ENCODE measurements at places on chromosomes 4 and X.

- no peak for DNase-seq
Measured at GRCh38 chrX:100625985-100626491, 10.6 kb downstream of the TSPAN6 start.

DNA sequence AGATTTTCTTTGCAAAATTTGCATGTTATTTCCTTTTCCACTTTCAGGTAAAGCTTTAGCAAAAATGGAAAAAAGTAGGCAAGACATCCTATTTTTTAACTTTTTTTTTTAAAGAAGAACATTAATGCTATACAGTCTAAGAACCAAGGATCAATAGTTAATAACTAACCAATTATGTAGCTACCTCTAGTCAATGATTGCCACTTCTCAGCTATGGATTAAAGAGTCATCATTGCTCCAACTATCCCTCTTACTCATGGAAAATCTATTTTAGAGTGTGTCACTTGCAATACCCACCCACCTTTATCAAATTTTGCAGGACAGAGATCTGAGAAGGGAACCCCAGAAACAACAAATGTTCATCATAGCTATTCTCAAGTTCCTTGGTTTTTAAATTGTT lies 223.1 kb downstream of the ANK2 start:
- no peak for DNase-seq

DNA sequence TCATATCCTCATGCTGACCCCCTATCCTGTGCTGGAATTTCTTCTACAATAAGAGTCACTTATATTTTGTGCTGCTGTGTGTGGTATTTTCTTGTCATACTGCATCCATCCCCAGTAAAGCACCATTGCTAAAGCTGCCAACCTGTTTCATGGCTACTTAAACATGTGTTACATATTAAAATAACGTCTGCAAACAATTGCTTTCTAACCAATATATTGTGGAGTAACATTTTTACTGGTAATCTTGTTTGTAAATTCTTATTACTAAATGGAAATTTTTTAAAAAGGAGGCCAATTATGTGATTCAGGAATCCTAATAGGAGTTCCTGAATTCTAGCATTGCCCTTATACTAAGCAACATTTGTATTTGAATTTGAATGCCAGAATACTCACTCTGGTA lies 160.3 kb upstream of the VEGFC start:
- DNase-seq = no peak

DNA sequence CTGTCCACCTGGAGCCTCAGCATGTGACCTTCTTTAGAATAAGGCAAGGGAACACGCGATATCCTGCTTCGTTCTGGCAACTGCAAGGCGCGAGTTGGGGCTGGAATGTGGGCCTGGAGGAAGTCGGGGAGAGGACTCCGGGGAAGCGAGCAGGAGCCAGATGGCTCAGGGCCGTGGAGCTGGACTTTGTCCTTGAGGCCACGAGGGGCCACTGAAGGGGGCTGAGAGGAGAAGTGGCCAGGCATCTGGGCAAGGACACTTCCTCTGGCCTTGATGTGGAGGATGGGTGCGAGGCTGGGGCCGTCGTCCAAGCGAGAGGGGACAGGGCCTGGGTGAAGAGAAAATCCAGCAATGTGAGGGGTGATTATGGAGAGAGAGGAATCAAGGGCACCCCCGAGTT lies 12.2 kb upstream of the DUSP9 start:
- no peak for DNase-seq

DNA sequence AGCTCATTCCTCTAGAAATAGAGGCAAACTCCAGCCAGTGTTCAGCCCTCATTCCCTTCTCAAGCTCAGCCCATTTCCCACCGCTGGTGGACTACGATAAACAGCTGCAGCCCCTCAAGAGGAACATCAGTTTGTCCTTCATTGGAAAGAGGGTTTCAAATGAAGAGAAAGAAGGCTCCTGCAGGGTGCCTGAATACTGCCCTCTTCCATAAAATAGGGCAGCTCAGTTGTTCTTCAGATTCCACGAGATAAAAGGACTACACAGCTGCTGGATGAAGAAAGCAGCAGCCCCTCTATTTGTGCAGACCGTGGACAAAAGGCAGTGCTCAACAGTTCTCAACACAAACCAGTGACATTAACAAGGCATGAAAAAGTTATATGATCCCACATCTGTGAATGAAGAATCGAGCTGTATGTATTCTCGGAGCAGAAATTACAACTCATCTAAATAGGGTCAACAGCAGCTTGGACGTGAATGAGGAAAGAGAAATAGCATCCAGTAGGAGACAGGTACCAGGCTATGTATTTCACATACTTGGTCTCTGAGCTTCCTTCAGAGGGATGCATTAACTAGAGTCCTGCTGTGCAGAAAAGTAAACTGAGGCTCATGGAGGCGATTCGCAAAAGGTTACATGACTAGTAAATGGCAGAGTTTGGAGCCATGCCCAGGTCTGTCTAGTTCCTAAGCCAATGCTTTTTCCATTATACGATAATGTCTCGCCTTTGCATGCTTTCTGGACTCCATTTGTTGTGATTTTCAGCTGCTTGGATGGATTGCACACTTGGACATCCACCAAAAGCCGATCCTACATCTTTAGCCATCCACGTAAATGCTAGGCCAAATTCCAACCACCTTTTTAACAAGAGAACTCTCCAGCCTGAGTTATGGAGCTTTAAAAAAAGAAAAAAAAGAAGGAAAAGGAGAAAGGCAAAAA lies 301.2 kb upstream of the PPARGC1A start:
- no peak for DNase-seq

- no peak for DNase-seq
Measured at GRCh38 chr4:74056114-74056857, 17.8 kb upstream of the CXCL3 start.

DNA sequence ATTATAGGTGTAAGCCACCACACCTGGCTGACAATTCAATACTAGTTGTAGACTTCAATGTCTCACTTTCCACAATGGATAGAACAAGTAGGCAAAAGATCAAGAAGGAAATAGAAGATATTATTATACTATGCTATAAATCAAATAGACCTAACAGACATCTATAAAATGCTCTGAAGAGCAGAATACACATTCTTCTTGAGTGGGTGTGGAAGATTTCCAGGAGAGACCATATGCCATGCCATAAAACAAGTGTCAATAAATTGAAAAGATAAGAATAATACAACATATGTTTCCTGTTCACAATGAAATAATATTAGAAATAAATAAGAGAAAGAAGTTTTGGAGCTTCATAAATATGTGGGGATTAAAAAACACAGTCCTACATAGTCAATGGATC lies 179.3 kb upstream of the AMOT start:
- DNase-seq = no peak

GRCh38 chr4:155234206-155234605 lies 25.8 kb downstream of the NPY2R start:
- no peak for DNase-seq

GRCh38 chrX:15843960-15844359 lies 10.7 kb downstream of the AP1S2 start:
- DNase-seq = no peak

- DNase-seq = no peak
Measured at GRCh38 chrX:111308039-111308438, 37.8 kb upstream of the CAPN6 start.

DNA sequence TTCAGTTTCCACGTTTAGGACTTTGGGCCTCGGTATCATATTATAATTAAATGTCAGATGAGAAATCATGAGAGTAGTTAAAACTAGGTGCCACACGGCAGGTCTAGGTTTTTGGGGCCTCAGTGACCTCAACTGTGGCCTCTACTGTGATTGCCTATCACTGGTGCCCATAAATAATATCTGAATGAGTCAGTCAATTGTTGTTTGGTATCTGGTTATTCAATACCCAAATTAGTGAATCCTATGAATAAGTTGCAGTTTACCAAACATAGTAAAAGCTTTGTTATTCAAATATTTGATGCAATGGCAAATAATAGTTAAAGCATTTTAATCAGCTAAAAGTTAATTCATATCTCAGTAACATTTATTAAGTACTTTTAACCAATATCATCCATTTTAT lies 188.8 kb downstream of the PPP3CA start:
- DNase-seq = no peak

DNA sequence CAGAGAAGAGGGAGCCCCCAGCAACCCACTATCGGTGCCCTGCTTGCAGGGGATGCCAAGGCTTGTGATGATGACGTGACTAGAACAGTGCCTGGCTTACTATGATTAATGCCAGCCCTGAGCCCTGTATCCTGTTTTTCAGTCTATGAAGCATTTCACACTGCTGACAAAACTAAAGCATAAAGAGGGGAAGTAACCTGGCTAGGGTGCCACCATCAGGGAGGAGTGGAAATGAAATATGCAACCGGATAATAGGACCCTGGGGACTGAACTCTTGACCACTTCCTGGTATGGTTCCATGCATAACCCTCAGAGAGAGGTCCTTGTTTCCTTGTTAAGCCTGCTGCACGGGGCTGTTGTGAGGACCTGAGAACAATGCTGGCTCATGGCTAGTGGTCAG lies 50.3 kb downstream of the MED28 start:
- no peak for DNase-seq

DNA sequence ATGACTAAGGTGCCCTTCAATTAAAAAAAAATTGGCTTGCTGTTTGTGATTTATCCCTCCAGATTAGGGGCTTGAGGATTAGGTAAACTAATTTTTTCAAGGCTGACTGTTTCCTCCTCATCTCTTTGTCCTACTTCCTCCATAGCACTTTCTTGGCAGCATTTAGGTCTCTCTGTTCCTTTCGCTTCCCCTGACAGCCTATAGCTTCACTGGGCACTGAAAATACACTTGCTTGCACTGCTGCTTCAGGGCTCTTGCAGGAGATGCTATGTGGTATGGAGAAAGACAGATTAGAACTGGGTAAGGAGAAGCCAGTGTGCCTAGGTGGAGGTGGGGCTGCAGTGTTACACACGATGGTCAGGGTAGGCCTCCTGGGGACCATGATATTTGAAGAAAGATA lies 112.3 kb upstream of the SFRP2 start:
- no peak for DNase-seq

- DNase-seq = no peak
Measured at GRCh38 chr4:122583906-122584305, 37.0 kb downstream of the IL21 start.

- no peak for DNase-seq
Measured at GRCh38 chr4:48095441-48095840, 38.6 kb downstream of the TXK start.

DNA sequence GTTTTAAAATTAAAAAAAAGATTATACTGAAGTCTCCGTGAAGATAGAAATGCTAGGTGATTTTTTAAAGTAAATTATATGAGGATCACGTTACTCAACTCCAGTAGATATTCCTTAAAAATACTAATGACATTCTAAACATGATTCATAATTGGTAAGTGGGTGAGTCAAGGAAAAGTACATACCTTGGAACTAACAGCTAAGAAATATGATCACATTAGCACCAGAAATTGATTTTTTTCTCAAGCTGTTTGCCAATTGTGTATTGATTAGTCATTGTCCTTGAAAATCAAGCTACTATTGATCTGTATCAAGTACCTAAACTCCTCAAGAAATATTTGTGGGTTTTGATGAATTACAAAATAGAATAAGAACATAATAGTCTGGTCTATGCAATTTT lies 362.6 kb upstream of the PPP1R2C start:
- no peak for DNase-seq

DNA sequence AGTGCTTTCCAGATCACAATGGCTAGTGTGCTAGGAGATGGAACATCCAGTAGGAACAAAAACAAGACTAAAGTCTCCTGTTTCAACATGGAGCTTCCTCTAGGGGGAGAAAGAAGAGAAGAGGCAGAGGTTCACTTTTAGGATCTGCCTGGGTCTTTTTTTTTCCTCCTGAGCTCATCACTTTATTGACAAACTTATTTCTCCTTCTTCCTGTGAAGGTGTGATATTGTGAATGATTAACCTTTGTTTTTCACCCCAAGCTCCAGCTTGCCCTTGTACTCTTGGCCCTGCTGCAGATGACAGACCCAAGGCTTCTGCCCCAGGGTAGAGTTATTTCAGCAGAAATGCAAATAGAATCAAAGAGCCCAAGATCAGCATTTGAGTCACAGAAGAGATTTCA lies 13.5 kb downstream of the PAGE4 start:
- DNase-seq = no peak

DNA sequence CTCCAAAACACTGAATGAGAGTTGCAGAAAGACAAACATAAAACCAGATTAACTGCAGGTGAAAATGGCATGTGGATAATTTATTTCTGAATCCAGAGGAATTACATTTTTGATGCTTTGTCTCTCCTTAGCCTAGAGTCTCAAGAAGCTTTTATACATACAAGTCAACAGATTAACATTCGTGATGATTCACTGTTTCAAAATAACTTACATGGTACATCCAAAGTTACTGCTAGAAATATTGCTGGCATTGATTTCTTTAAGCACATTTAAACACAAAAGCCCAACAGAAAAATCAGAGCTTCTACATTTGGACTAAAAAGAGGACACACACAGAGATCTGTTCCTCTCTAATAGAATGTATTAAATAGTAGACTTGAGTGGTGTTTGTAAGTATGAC lies 105.6 kb downstream of the AMELX start:
- no peak for DNase-seq

DNA sequence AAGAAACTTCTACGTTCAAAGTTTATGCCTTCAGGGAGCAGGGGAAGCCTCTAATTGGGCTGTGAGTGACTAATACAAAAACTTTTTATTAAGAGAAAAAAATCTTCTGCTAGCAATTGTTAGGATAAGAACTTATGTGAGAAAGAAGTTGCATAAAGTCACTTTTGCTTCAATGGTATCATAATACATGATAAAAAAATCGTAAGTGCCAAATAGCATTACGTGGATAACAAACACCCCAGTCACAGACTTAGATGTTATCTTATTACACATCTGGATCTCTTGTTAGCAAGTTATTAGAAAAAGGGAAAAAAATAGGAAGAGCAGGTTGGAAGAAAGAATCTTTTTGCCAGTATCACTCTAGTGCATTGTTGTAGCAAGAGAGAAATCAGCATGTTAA lies 4.2 kb upstream of the NDST4 start:
- DNase-seq = no peak

DNA sequence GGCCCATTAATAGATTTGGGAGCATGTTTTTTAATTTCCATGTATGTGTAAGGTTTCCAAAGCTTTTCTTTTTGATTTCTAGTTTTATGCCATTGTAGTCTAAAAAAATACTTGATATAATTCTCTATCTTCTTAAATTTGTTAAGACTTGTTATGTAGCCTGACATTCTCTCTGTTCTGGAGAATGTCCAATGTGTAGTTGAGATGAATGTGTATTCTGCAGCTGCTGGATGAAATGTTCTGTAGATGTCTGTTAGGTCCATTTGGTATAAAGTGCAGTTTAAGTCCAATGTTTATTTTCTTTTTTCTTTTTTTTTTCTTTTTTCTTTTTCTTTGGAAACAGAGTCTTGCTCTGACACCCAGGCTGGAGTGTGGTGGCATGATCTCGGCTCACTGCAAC lies 378.5 kb upstream of the MAD2L1 start:
- no peak for DNase-seq

GRCh38 chrX:121823406-121823805 lies 776.0 kb downstream of the GLUD2 start:
- DNase-seq = no peak

GRCh38 chr4:2045518-2045951 lies 13.6 kb upstream of the NAT8L start:
- no peak for DNase-seq

DNA sequence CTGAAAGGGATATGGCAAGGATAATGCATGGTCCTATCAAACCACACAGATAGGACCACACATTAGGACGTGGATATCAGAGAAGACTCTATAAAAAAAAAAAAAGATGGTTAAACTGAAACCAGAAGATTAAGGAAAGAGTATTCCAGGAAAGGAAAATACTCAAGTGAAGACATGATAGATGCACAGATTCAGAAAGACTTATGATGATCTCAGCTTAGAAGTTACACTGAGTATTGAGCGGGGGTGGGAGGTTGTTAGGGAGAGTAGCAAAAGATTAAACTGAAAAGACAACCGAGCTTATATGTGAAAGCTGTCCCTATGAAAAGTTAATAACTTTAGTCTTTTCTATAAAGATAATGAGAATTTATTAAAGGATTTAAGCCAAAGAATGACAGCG lies 211.0 kb upstream of the EMCN start:
- DNase-seq = no peak

All from hematopoietic multipotent progenitor cell treated with erythropoietin and hydrocortisone succinate and interleukin-3 and kit ligand, for 17 days (in vitro differentiated cells).